CD4-positive, alpha-beta T cell treated with Interleukin-4 for 4 hours (primary cell): ENCODE measurements at places on chromosomes 12 and 14.

GRCh38 chr12:131085125-131085815 lies 131.6 kb downstream of the ADGRD1 start:
- no peak for DNase-seq

DNA sequence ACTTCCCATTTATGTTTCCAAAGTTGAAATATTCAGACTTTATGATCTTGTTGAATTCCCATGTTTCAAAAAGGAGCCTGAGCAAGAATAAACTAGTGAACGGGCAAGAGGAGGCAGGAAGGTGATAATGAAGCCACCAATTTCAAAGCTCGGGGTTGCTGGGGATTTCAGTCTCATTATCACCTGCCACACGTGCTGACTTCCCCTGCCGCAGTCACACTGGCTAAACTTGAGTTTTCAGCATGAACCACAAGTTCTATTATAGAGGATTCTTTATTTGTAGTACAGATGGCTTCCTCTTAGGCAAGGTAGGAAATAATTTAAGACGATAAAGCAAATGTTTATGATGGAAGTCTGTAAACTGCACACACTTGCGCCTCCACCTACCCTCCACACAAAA lies 18.1 kb upstream of the DIABLO start:
- DNase-seq, result peak; percentile 40

DNA sequence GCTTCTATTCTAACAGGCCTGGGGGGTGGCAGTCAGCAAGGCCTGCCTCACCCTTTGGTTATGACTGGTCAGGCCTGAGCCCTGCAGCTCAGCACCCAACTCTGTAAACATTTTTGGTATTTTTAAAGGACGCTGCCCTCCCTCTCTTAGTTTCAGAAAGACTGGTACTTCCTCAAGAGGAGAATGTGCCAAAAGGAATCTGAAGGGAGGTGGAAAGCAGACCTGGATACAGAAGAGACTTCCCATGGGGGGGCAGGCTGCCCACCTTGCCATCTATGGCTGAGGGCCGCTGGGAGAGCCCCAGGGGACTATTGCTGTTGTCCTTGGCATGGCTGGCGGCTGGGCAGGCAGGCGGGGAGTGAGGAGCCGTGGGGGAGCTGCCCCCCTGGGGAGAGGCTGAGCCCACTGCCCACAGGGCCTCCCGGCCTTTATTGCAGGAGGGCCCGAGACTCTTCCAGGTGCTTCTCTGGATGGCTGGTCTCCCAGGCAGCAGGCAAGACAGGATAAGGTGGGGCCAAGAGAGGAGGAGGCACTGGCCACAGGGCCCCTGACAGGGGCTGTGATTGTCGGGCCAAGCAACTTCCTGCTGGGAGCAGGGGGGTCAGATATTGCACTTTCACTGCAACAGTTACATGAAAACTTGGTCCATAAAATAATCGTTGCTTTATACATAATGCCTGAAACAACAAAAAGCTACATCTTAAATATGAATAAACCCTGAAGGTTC lies 3.5 kb downstream of the ARL6IP4 start:
- DNase-seq, result no peak

- no peak for DNase-seq
Observed at GRCh38 chr12:79451978-79452377, 238.8 kb downstream of the PAWR start.

DNA sequence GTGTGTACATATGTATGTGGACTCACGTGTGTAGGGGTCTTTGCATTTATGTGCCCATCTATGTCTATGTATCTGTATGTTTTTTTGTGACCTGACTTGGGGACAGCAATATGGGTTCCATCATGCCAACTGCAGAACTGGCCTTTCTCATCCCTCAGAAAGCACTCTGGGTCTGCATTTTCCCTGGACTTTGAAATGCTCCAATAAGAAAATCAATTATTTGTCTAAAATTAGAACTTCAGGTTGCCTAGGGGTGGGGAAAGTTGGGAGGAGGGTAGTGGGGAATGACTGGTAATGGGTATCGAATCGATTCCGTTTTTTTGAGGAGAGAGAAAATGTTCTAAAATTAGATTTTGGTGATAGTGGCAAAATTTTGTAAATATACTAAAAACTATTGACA lies 140.8 kb upstream of the NOS1 start:
- DNase-seq, result no peak

DNA sequence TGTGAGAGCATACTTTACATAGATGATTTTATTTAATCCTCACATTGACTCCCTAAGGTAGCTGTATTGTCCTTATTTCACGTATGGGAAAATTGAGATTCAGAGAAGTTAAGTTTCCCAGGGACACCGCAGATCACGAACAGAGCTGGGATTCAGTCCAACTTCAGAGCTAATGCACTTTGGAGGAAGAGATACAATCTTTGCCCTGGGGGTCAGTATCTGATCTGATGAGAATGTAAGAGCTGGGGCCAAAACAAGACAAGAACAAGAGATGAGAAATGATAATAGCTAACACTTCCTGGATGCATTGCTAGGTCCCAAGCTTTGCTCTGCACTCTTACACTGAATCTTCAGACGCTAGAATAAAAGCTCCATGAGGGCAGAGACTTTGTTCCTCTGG lies 6.0 kb upstream of the CSAD start:
- no peak for DNase-seq

GRCh38 chr14:59511916-59512575 lies 27.7 kb downstream of the JKAMP start:
- DNase-seq, result no peak

- no peak for DNase-seq
Observed at GRCh38 chr12:91406920-91407341, 224.3 kb upstream of the DCN start.

- no peak for DNase-seq
Observed at GRCh38 chr12:69062621-69063237, 129.8 kb upstream of the CPM start.

- no peak for DNase-seq
Observed at GRCh38 chr14:70896981-70897380, 10.3 kb upstream of the PCNX1 start.

DNA sequence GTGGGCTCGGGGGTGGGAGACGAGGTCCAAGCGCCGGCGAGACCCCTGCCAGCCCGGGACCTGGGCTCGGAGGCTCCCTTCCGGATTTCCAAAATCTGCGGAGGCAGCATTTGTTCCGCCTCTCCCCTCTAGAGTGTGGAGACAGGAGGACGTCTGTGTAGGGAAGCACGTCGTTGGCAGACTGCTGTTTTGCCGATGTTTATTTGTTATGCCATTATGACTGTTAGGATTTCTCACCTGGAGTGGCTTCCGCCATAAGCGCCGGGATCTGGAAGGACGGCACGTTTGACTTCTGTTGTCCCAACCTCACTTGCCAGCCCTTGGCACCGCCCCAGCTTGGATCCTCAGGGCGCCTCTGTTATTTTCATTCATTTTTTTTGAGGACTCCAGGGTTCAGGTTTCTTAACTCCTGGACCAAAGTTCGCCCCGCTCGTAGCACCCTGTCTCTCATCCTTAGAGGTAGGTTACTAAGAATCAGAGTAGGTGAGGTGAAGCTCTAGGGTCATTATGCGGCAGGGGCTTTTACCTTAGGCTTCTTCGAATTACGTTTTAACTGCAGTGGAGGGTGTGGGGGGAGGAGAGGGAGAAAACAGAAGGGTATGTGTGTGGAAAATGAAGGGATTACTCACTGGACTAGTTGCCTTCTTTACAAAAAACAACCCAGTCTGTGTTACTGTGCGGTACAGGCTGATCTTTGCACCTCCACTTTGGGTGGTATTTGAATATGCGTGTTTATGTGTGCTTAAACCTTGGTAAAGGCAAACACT lies 547 bp upstream of the PYGL start:
- no peak for DNase-seq

- peak; percentile 64 for DNase-seq
Observed at GRCh38 chr12:6774499-6775062, 2.3 kb downstream of the LAG3 start.

DNA sequence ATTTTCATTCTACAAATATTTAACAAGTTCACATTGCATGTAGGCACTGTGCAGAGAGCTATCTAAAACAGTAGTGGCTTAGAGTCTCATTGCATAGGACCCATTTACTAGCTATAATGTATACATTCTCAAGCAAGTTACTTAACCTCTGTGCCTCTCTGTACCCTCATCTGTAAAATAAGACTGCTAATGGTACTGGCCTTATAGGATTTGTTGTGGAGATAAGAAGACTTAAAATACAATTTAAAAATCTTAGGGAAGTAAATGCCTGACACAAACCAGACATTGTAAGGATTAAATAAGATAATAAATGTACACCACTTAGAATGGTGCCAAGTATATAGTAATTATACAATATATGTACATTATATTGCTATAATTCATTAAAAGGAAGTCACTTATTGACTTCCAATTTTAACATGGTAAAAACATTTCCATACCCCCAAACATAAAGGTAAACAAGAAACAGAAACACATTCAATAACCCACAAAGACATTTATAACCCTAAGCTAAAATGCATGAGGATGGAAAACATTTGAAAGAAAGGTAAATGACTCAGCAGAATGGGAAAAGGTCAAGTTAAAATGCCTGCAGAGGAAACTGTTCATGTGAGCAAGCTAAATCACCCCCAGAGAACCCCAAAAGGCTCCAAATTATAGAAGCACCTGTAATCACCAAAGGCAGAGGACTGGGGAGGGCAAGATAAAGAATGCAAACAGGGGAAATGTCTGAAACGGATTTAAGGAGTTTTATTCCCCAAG lies 30.8 kb downstream of the RPS6KA5 start:
- no peak for DNase-seq

GRCh38 chr12:59085690-59086089 lies 165.4 kb upstream of the LRIG3 start:
- DNase-seq, result no peak

- no peak for DNase-seq
Observed at GRCh38 chr12:116759783-116760621, 21.9 kb downstream of the RNFT2 start.

GRCh38 chr14:101470266-101470665 lies 91.0 kb upstream of the DIO3 start:
- DNase-seq, result no peak

DNA sequence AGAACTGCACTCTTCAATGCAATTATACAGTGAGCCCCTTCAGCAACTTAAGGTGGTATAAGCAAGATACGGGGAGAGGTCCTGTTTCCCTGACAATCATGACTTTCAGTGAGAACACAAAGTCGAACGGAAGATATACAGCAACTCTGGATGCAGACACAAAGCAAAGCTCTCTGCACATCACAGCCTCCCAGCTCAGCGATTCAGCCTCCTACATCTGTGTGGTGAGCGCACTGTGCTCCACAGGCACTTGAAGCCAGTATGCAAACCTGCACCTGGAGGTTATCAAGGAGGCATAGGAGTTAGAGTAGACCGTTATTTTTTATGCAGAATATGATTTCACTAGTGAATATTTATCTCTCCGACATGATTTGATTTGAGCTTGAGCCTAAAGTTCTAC lies 152.2 kb upstream of the OR4E1 start:
- no peak for DNase-seq

- DNase-seq, result no peak
Observed at GRCh38 chr12:75836533-75836932, 195.0 kb downstream of the PHLDA1 start.

GRCh38 chr14:55121628-55122439 lies 7.2 kb upstream of the LGALS3 start:
- no peak for DNase-seq

DNA sequence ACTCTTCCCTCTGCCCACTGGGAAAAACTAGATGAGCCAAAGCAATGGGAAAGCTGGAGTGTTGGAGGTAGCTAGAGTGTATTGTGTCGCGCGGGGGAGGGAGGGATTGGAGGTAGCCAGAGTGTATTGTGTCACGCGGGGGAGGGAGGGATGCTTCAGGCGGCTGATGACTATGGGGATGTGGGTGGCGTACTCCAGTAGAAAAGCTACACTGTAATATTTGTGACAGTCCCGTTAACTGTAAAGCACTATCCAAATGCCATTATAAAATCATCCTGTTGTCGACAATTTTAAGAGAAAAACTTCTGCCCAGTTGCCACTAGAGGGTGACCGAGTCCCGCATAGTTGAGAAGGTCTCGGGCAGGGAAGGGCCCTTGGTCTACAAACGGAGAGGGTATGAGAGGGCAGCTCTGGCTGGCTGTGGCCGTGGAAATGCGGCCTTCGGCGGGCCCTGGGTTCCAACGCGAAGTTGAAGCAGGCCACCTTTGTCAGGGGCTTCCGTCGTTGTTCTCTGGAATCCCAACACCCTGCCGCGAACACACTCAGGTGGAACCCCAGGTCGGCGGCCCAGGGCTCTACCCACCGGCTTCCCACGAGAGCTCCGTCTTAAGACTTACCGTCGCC lies 15.1 kb upstream of the PLEK2 start:
- peak; percentile 72 for DNase-seq

DNA sequence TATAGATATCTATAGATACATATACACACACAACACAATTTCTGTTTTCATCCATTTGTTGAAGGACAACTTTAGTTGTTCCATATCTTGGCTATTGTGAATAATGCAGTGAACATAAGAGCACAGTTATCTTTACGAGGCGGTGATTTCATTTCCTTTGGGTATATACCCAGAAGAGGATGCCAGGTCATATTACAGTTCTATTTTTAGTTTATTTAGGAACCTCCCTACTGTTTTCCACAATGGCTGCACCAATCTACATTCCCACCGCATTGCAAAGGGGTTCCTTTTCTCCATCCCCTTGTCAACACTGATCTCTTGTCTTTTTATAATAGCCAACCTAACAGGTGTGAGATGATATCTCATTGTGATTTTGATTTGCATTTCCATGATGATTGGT lies 143.4 kb upstream of the ARHGAP5 start:
- no peak for DNase-seq
